ENCODE measurements at places on chromosomes 5 and 9.
A peak's percentile ranks its signal among the peaks of the same experiment; 100 is the strongest.

GRCh38 chr9:130972957-130973685, 34.1 kb upstream of the FIBCD1 start:
- no peak for DNase-seq

- no peak for DNase-seq
Observed at GRCh38 chr5:65108786-65109743, 340.3 kb downstream of the CWC27 start.

- DNase-seq = no peak
Observed at GRCh38 chr9:109276469-109277440, 44.1 kb downstream of the EPB41L4B start.

- no peak for DNase-seq
Observed at GRCh38 chr5:3542158-3542557, 53.5 kb upstream of the IRX1 start.

- DNase-seq = no peak
Observed at GRCh38 chr5:9176641-9177040, 369.2 kb downstream of the SEMA5A start.

DNA sequence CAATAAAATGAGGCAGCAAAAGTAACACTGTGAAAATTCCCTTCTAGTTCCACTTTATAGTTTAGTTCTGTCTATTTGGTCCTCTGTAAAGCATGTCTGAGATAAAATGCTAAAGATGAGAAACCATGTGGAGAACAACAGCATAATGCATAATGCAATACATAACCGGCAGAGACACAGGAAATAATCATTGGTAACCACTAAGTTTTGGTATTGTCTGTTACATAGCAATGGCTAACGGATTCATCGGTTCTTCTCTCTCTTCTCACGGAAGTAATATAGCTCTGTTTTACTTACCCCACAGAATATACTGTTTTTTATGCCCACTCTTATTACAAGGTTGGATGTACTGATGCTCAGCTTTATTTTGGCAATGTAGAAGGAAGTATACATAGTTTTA, 158.9 kb downstream of the FAM174A start:
- no peak for DNase-seq

DNA sequence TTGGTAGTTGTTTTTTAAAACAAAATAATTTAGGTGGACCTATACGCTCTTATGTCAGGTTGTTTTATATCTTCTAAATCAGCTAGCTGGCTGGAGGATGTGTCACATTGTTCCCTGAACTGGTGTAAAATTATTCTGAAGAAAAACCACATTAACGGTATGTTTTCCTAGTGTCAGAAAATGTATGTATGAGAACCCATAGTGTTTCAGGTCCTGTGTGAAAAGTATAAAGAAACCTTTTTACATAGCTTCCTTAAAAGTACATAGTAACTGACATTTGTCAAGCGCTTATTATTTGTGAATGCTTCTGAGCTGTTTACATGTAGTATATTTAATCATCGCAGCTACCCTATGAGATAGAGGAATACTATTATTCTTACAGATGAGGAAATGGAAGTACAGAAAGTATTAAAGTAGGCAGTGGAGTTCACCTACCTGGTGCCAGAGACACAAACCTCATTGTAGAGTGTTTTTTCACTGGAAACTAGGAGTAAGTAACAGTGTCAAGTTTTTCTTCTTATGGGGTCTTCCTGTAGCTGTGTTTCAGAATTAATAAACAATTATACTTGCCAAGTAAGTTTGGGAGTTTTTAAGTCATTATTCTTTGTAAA, 10.4 kb upstream of the FAM120AOS start:
- peak; percentile 33 for DNase-seq

DNA sequence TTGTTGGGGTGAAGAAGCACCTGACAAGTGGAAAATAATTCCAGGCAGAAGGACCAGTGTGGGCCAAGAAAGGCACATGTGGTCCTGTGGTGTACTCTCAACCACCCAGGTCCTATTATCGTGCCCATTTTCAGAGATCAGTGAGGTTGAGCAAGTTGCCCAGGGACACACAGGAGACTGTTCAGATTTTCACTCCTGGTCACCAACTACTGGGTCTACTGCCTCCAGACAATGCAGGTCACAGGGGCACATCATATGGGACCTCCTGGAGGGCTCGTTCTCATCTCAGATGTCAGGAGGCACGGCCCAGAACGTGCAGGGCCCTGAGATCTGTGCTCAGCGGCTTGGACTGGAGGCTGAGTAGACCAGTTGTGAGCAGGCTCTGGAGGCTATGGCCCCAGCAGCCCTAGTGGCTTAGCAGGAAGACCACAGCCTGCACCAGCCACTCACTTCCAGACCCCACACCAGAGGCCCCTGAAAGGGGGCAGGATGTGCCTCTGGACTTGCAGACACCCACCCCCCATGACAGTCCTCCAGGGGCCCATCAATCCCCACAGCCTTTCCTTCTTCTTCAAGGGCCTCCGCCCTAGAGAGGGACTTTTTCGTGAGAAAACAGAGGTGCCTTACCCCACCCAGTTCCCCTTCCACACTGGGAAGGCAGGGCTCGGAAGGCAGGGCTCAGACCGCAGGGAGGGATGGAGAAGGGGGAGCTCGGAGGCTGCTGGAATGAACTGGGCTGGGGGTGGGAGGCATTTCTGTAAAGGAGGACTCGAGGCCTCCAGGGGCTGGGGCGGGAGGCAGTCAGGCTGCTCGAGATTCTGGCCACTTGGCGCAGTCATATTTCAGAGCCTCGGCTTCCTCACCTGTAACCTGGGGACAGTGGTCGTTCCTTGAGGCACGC, 82.7 kb upstream of the NEURL1B start:
- no peak for DNase-seq

DNA sequence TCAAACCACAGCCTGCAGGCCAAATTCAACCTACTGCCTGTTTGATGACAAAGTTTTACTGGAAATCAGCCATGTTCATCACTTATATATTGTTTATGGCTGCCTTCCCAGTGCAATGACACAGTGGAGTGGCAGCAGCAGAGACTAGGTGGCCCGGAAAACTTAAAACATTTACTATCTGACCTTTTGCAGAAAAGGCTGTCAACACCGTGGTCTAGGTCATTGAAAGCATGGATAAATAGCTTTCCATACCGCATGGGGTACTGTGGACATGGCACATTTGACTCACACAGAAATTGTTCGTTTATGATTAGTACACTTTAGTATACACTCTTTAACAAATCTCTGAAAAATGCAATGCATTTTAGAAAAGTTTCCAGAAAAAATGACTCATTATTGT, 298.3 kb upstream of the EFNA5 start:
- no peak for DNase-seq

GRCh38 chr5:62742207-62742606, 163.6 kb downstream of the LRRC70 start:
- no peak for DNase-seq

DNA sequence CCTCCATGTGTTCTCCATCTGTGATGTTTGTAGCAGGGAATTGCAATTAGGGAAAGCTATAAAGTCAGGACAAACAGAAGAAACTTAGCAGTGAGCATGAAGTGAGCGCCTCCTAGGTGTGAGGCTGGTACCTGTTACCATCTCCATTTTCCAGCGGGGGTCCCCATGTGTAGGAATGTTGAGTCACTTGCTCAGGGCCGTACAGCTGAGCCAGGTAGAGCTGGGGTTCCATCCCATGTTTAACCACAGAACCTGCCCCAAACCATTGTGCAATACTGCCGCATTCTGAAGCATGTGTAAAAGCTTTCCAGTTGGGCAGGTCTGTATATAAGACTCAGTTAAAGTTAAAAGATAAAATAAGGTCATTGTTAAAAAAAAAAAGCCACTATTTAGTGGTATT, 62.7 kb downstream of the NDFIP1 start:
- no peak for DNase-seq

DNA sequence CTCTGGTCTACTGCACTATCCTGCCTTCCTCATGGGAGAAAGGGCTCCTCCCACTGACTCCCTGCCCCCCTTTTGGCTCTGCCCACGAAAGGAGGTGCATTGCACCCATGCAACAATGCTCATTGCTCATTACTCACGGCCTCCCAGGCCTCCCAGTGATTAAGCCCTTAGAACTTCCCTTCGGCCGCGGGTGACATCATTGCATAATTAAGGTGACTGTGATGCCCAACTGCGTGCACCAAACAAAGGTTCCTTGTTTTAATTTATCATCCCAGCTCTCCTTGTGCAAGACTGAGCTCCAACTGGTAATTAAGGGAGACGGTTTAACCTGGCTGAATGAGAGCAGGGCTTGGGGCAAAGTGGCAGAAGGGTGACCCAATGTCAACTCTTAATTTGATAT, 180.4 kb downstream of the GAS1 start:
- DNase-seq = no peak

DNA sequence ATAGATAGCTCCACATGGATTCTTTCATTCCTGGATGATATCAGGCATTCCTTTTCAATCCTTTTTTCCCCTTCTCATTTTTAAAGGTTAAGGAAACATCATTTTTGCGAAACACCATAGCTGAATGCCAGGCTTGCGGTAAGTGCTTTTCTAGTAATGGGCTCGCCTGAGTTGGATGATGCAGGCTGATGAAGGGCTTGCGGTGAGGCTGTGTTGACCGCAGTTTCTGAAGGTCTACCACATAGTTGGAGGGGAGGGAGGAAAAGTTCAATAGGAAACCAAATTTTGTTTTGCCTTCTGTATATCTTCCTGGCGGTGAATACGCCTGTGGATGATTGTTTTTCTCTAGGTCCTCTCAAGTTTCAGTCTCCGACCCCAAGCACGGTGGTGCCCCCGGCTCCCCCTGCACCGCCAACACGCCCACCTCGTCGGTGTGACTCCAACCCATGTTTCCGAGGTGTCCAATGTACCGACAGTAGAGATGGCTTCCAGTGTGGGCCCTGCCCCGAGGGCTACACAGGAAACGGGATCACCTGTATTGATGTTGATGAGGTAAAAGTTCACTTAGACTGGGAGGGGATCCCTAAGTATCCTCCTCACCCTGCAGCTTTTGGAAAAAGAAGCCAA, 24.3 kb downstream of the THBS4 start:
- no peak for DNase-seq

- no peak for DNase-seq
Observed at GRCh38 chr5:17196024-17196423, 21.4 kb upstream of the BASP1 start.

DNA sequence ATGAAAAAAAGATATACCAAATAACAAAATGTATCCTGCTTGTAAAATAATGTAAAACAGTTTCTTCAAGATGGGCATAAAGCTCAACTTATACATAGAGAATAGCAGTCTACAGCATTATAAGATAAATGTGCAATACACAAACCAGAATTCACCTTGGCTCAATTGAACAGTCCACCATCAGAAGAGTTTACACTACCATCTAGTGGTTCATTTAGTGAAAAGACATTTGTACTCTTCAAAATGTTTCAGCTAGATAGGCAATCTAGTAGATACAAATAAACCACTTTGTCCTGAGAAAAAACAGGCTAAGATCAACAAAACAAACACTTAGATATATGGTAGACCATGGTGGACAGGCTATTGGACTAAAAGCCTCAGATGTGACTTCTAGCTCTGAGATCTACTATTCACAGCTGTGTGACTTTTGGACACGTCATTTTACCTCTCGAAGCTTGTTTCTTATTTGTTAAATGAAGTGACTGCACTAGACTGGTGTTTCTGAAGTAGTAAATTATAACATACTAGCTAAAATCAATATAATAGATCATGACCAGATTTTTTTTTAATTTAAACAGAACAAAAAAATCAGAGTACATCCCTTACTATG, 22.1 kb upstream of the TPD52L3 start:
- DNase-seq = no peak

DNA sequence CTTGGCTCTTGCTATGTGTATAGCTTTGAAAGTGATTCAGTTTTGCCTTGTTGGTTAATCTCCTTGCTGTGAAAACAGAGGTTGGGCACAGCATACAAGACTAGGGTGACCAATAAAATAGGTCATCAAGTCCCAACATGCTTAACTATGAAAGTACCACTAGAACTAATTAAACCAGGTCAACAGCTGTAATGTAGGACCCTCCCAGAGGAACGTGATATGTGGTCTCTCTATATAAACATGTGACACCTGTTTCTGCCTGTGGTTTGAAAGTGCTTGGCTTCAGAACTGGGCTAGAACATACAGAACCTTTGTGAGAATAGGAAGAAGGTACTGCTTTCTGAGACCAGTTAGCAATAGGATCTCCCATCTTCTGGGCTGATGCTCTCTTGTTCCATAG, 297.1 kb downstream of the FBXL7 start:
- no peak for DNase-seq

DNA sequence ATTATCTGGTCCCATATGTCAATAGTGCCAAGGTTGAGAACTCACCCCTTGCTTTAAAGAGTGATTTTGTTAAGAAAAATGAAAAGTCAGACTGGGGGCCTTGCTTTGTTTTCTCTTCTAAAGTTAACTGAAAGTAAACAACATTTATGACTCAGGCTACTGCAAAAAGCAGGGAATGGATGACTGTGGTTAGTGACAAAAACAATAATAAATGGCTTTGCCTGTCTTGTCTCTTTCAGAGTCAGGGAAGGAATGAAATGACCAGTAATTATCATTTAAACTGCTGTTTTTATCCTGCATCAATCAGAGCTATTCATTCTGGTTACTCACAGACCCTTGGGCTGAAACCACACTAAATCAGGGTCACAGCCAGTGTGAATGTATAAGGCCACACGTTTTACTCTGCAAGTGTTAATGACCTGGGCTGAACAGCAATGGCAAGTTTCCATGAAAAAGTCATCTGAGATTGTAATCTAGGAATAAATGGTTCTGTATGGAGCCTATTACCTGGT, 112.2 kb downstream of the ZNF608 start:
- DNase-seq = no peak

DNA sequence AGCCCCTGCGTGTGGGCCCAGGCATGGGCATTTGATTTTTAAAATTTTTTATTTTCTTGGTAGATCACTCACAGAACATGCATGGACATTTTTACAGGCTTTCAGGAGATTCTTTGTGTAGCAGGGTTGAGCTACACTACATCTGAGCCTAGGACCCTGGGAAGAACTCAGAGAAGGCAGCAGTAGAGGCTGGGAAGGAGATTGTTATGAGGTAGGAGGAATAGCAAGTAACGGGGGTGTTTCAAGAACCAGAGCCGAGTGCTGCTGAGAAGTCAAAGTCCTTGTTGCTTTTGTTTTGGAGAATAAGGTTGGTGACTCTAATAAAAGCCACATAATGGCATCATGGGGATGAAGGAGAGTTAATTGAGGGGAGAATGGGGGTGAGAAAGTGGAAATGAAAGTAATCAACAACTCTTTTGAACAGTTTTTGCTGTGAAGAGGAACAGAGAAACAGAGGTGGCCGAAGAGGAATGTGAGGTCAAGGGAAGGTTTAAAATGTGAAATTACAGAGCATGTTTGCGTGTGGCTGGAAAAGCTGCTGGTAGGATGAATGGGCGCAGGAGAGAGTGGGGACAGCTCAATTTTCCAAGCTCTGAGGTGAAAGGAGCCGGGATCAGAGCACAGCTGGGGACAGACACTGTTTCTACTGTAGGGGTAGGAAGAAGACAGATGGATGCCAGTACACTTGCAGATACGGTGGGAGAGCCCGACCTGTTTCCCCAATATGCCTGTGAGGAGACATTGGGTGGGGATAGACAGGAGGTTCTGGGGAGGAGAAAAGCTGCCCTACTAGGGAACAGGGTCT, 4.7 kb upstream of the PDLIM7 start:
- DNase-seq = no peak

All from DND-41 (cell line).